ENCODE measurements at places on chromosomes 7 and 10. TPM values are rescaled to one million over a fixed set of nuclear protein-coding genes. Genes with fewer than 3 reads are reported as not detected.

DNA sequence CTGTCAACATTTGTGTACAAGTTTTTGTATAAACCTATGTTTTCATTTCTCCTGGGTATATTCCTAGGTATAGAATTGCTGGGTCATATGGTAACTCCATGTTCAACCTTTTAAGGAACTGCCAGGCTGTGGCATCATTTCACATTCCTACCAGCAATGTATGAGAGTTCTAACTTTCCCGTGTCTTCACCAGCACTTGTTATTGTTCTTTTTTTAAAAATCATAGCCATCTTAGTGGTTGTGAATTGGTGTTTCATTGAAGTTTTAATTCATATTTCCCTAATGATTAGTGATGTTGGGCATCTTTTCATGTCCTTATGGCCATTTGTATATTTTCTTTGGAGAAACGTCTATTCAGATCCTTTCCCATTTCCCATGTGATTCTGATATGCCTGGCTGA lies 193.0 kb upstream of the PLXNA4 start:
- DNase-seq, result no peak

- no peak for DNase-seq
Observed at GRCh38 chr7:129762387-129762969, 151.0 kb downstream of the NRF1 start.

GRCh38 chr10:121041499-121041898 lies 190.3 kb downstream of the WDR11 start:
- DNase-seq, result no peak

- no peak for DNase-seq
Observed at GRCh38 chr10:95264227-95265051, 26.4 kb downstream of the PDLIM1 start.

- no peak for DNase-seq
Observed at GRCh38 chr10:46062723-46063428, 16.8 kb upstream of the MSMB start.

DNA sequence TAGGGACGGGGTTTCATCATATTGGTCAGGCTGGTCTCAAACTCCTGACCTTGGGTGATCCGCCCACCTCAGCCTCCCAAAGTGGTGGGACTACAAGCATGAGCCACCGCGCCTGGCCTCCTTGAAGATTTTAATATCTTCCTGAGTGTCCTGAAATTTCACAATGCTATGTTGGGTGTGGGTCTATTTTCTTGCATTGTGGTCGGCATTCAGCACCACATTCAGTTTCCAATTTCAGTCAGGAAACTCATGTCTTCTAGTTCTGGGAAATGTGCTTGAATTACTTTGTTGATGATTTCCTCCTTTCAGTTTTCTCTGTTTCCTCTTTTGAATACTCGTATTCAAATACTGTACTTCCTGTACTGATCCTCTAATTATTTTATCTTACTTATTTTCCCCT lies 49.3 kb upstream of the IL6 start:
- DNase-seq, result no peak

DNA sequence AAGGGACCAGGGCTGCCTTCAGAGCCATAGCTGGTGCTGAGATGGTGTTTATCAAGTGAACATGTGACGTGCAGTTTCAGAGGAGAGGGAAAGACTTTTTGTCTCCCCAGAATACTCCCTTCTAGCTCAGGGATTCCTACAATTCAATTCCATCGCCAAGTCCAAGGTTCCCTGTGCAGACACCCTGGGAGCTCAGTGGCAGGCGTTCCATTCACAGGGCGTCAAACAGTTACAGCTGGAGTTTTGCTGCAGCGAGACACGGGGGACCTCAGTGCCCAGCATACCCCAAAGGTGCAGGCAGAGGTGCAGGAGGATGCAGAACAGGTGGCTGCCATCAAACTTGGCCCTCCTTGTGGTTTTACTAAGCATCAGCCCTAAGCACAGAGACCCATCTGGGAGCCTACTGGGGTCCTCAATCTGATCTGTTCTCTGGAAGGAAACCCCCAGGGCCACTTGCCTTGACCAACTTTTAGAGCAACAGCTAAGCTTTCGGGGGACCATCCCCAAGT lies 846 bp upstream of the CALML5 start:
- DNase-seq, result no peak

DNA sequence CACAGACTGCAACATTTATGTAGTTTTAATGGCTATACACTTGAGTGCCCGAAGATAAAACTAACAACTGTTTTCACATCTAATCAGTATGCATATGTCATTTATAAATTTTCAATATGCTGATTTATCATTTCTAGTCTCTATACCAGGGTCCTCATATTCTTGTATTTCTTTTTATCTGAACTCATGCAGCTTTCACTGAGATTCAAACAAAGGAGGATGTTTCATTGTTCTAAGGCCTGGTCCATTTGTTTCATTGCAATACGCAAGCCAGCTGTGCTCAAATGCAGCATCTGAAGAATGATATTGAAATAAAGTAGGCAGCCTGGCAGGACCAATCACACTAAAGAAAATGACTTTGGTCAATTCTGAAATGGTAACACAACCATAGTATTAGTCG lies 31.7 kb downstream of the MAGI2 start:
- DNase-seq, result no peak

SPOCK2 gene
- 27.8 TPM for total RNA-seq

TSPAN14 gene
- total RNA-seq, result 20.7 TPM

AKR1C8 gene
- not detected for total RNA-seq

NEUROG3 gene
- total RNA-seq, result 0.38 TPM

SLC25A28 gene
- total RNA-seq, result 45.9 TPM

Data from activated B cell treated with CpG ODN at 0.5 μM for 24 hours (primary cell).